ENCODE measurements at places on chromosomes 7 and 10.

GRCh38 chr10:44306762-44307161 is 78.1 kb downstream of the CXCL12 start:
- DNase-seq: no peak

DNA sequence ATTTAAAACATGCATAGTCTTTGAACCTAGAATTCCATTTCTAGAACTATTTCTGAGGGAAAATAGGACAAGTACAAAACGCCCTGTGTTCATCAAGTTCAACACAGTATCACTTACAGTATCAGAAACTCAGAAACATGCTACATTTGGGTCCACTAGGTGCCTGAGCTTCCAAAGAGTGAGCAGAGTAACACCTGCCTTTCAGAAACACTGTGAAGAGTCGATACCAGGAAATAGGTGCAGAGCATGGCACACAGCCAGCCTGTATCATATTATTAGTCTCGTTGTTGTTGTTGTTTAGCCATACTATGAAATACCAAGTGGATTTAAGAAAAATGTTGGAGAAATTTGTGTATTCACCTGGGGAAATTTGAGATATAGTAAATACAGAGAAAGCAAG is 392.1 kb upstream of the MGMT start:
- no peak for DNase-seq

GRCh38 chr7:45104844-45105587 is 6.5 kb downstream of the TBRG4 start:
- no peak for DNase-seq

DNA sequence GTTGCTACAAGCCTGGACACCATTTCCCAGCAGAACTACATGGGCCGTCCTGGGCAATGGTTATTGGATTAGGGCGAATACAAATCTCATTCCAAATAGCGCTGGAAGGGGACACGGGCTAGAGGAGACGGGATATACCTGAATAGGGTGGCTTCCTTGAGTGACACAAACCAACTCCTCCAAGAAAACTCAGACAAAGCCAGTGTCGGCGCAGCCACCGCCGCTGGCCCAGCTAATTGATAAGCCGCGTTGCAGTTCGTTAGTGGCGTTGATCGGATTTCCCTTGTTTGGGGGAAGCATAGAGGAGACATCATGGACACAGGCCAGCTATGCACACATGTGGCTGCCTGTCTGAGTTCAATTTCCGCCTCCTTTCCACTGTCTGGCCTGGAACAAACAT is 55.7 kb downstream of the EBF3 start:
- no peak for DNase-seq

- no peak for DNase-seq
Observed at GRCh38 chr7:1025743-1026581, 18.4 kb upstream of the GPR146 start.

DNA sequence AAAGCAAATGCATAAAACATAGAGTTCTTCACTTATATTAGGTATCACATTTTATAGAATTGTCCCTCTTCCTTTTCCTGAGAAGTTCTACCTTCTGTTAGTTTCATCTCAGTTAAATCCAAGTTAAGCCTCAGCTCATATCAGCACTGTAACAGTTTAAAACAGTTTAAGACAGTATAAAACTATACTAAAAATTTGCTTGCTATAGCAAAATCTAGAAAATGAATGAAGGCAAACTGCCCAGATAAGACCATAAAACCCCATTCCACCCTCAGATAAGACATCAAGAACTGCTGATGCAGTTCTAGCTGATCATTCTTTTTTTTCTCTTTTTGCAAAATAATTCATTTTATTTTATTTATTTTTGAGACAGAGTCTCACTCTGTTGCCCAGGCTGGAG is 177.2 kb downstream of the RNF133 start:
- no peak for DNase-seq

DNA sequence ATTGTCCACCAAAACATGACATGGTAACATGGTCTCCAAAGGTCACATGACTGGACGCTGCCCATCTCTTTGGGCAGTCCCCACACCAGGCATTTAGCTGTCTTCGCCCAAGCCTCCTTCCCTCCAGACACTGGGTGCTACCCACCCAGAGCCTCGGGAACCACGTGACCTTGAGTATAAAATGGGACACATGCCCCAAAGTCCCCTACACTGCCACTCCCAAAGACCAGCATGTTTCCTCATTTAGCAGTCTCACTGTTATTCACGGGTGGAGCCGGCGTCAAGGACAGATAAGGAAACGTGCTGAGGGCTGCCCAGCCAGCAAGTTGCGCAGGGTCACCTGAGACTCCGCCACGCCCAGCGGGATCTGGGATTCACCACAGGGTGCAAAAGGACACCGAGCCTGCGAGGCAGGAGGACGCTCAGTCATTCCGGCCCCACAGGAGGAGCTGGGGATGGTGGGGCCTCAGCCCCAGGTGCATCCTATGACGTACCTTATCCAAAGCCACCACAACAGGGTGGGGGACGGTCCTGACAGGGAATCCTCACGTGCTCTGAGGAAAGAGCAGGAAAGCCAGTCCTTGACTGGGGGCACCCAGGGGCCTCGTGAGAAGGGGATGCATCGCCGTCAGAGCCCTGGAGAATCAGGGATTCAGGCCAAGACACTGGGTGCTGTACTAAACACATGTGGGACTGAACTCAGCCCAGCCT is 226.9 kb downstream of the TNS3 start:
- DNase-seq: no peak

DNA sequence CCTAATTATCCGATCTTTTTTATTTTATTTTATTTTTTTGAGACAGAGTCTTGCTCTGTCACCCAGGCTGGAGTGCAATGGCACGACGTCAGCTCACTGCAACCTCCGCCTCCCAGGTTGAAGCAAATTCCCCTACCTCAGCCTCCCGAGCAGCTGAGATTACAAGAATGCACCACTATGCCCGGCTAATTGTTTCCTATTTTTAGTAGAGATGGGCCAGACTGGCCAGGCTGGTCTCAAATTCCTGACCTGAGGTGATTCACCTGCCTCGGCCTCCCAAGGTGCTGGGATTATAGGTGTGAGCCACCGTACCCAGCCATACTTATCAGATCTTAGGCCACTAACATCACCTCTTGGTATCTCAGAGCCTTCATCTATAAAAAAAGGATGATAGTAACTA is 4.9 kb downstream of the SLC25A13 start:
- DNase-seq: no peak

GRCh38 chr10:31912898-31913850 is 15.5 kb downstream of the ARHGAP12 start:
- peak; percentile 68 for DNase-seq
